ENCODE measurements at places on chromosomes 4 and X. TPM values are rescaled to one million over a fixed set of nuclear protein-coding genes. Genes with fewer than 3 reads are reported as not detected.

DNA sequence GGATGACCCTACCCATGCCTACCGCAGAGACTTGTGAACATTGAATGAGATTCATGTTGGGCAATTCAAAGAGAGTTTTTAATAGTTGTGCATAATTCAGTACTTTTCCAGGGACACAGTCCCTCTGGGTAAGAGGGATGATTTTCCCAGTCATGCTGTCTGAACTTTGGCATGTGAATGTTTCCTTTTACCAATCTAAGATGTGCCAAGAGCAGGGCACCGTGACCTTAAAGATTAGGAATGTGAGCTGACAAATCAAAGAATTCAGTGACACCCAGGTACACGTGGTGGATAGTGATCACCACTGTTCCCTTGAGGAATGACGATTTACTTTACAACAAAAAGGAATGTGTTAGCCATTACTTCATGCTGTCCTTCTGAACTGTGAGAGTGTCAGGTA is 515.6 kb downstream of the PPARGC1A start:
- no peak overlapping the region for H3K27ac ChIP-seq
- H3K4me1 ChIP-seq: no peaks in the 10 kb centered on the region
- no peak overlapping the region for H3K4me3 ChIP-seq
- no peaks in the 10 kb centered on the region for H3K27me3 ChIP-seq
- no peak for DNase-seq

DNA sequence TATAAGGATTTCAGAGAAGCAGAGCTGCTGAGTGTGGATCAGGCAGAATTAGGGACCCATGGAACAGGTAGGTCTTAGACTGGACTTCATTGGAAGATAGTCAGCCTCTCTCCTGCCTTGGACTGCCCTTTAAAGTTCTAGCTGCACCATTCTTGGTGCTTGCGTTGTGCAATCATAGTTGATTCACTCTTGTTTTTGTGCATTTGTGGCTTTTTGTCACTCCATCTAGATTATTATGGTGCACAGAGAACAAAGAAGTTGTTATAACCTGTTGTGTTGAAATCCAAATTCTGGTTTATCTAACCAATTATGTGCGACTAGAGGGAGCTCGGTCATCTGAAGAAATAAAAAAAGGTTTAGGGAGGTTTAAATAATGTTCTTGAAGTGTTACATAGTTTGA is 59.3 kb downstream of the JADE1 start:
- no peak overlapping the region for H3K4me3 ChIP-seq
- peaks cover 26% of the 10 kb centered on the region for H3K4me1 ChIP-seq
- no peak overlapping the region for H3K27ac ChIP-seq
- no peak for DNase-seq

SUV39H1 gene
- total RNA-seq: 27.7 TPM

DNA sequence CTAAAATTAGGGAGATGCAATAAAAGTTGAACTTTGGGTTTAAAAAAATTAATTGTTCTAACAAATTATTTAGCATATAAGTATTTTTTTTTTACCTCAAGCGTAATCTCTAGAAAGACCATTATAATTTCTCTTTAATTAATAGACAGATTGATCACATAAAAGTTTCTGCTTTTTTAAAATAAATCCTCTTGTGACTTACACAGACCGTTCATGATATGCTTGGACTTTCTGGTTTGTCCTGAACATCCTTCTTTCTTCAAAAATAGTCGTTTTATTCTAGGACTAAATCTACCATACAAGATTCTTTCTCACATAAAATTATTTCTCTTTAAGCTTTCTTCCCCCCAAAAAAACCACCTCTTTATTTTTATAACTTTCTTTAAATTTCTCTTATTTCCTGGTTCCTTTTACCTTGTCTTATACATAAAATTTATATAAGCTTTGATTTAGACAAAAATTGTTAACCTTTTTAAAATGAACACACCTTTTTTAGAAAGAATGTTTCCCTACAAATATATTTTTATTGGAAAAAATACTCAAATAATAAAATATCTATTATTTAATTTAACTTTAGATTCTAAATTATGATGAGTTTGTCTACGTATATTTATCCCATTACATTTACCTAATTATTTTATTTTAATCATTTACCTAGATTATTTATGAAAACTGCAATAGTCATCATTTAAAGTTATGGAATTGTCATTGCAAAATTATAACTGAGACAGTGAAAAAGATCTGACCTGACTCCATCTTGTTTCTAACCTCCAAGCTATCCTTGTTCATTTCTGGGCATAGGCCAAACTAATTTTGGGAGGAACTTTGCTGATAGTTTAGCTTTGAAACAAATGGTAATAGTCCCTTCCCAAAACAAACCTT is 37.6 kb downstream of the PGRMC2 start:
- no peak overlapping the region for H3K27ac ChIP-seq
- H3K27me3 ChIP-seq: peaks cover 3% of the 10 kb centered on the region
- no peaks in the 10 kb centered on the region for H3K36me3 ChIP-seq
- H3K4me3 ChIP-seq: no peak overlapping the region
- H3K4me1 ChIP-seq: no peaks in the 10 kb centered on the region

DNA sequence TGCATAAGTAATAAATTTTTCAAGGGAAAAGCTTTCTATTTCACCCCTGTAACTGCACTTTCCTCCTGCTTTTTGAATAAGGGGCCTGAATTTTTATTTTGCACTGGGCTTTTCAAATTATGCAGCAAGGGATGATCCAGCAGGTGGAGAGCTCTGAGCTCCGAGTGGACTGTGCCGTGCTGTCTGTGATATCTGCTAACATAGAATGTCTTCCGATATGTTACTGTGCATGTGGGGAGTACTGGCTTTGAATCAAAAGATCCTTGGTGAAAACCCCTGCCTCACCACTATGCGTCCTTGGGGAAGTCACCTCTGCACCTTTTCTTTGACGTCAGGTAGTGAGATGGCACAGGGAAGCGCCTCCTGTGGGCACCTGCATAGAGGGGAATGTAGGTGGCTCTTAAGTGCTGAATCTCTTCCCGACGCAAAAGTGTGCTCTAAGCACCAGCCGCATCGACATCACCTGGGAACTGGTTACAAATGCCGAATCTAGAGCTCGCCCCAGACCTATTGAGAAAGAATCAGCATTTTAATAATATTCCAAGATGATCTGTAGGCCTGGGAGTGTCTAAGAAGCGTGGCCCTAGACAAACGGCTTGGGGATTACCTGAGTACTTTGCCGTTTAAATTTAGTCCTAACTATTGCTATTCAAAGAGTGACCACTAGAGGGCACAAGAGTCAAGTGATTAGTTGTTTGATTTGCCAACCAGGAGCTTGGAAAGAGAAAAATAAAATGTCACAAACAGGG is 19.2 kb upstream of the WFS1 start:
- no peak overlapping the region for H3K27ac ChIP-seq
- no peaks in the 10 kb centered on the region for H3K36me3 ChIP-seq
- H3K4me1 ChIP-seq: peaks cover 8% of the 10 kb centered on the region
- no peak overlapping the region for H3K4me3 ChIP-seq

All from activated T-helper 1 cell treated with anti-CD3 and anti-CD28 coated beads, Interleukin-12 subunit alpha, Interleukin-12 subunit beta, Interleukin-2, Interleukin-4 antibody, amounts not matched to agents 30 ng/mL and 10 ng/mL and 1 ng/mL, durations not matched to agents 14 hours and 24 hours and 36 hours (primary cell).